NCI-H2081 (cell line): ENCODE measurements at places on chromosomes 13 and 19.

DNA sequence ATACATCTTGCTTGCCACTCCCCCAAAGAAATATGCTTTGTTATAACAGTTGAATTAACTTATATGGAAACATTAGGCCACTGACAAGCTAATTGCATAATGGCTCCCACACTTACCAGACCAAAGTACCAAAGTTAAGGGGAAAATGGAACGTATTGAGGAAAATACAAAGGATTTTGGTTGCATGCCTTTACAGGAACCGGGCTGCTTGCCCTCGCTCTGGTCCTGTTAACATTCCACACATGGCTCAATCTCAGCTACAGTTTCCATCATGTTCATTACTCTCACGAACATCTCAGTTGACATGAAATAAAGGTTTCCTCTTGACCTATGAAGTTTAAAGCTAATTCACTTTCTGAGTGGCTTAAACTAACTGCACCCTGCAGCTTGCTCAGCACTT, 220.7 kb upstream of the RXFP2 start:
- DNase-seq = no peak

GRCh38 chr13:106835477-106835876, 267.5 kb upstream of the ARGLU1 start:
- no peak for DNase-seq

DNA sequence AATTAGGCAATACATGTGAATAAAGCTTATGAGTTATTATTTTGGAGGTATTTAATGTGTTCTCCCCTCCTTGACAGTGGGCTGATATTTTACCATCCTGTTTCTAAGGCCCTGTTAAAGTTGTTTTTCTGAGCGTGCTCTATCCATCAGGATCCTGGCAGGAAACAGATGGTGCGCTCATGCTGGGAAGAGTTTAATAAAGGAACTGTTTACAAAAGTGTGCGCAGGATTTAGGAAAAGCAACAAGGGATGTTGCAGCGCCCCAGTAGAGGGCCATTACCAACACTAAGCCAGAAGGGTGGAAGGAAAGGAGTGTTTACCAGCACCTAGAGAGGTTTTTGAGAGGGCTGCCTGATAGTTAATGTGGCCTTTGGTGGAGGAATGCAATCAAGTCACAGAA, 374.5 kb downstream of the KCNRG start:
- DNase-seq = peak; percentile 87

DNA sequence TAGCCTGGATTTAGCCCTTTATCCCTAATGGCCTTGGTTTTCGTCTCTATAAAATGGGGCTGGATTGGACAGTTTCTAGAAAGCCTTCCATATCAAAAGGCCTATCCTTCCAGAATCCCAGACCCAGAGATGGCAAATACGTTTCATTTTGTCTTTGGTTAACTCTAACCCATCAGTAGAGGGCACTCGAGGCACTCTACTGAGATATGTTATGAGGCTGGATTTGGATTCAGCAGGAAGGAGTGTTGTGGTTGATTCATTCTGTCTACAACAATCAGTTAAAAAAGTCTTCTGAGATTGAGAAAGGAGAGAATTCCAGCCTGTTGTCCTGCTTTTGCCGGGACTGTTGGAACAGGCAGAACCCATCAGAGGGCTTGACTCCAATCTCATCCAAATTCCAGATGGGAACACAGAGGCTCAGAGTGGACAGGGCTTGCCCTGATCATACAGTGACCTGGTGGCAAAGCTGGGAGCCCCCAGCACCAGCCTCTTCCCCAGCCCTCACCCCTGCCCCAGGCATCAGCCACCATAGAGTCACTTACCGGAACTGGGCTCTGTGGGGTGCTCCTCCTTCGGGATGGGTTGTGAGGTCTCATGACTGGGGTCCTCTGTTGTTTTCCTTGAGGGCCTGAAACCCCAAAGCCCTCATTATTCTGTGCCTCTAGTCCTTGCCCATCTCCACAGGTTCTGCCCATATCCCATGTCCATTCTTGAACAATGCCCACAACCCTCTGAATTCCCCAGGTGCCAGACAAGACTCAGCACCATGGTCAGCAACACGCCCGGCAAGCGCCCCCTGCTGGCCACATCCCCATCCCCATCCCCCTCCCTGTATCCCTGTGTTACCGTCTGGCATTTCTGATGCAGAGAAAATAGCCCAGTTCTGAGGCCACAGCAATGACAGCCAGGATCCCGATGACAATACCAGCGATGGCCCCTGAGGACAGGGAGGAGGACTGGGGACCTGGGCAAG, 12.3 kb upstream of the ZNF180 start:
- peak; percentile 29 for DNase-seq

GRCh38 chr13:62997696-62998095, 1582.0 kb upstream of the PCDH20 start:
- DNase-seq = no peak

DNA sequence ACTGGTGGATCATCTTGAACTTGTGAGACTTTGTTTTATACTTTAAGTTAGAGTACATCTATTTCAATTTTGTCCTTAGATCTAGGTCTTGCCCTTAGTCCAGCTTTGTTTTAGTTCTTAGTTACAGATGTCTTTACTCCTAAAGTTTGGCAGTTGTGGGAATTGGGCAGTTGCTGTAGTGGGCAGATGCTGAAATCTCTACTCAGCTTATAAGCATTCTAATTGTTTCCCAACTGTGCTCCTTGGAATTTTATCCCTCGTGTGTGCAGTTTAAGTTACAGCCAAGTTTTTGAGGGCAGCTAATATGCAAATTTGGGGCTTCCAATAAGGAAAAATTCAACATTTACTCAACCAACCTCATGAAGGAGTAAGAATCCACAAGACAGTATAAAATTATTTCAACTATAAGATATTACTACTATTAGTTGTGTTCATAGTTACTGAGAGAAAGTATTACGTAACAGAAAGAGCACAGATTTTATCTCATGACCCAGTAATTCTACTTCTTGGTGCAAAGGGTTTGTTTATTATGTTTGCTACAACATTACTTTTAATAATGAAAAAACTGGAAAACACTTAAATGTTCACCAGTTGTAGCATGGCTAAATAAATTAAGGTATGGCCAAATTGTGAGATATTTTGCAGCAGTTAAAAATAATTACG, 32.9 kb downstream of the CCDC122 start:
- DNase-seq = no peak

DNA sequence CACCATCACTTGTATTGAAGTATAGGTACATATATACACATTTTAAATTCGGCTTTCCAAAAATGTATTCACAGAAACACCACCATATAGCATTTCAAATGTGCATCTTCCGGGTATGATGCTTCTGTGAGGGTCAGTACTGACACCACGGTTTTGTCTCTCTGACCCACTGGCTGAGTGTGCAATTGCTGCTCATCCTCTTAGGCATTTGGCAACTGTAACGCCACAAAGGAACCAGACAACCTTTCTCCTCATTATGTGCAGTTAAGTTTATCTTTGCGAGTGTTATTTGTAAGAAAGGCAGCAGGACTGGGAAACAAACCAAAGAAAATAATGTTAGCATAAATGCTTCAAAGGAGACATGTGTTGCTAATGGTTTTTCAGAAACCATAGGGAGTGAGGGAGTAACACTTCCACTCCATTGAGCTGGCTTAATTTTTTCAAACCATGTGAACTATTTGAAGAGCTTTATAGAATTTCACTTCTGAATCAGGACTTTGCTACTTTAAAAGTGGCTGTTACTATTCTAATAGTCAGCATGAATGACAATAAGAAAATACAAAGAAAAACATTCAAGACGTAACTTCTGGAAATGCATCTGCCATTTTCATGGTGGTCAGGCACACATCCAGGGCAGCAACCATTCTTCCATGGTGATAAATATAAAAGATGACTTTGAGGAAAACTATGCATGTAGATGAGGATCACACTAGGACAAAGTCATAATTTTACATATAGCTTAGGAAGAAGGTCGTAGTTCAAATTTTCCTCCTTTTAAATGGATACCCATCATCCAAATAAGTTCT, 423.3 kb downstream of the MZT1 start:
- no peak for DNase-seq

DNA sequence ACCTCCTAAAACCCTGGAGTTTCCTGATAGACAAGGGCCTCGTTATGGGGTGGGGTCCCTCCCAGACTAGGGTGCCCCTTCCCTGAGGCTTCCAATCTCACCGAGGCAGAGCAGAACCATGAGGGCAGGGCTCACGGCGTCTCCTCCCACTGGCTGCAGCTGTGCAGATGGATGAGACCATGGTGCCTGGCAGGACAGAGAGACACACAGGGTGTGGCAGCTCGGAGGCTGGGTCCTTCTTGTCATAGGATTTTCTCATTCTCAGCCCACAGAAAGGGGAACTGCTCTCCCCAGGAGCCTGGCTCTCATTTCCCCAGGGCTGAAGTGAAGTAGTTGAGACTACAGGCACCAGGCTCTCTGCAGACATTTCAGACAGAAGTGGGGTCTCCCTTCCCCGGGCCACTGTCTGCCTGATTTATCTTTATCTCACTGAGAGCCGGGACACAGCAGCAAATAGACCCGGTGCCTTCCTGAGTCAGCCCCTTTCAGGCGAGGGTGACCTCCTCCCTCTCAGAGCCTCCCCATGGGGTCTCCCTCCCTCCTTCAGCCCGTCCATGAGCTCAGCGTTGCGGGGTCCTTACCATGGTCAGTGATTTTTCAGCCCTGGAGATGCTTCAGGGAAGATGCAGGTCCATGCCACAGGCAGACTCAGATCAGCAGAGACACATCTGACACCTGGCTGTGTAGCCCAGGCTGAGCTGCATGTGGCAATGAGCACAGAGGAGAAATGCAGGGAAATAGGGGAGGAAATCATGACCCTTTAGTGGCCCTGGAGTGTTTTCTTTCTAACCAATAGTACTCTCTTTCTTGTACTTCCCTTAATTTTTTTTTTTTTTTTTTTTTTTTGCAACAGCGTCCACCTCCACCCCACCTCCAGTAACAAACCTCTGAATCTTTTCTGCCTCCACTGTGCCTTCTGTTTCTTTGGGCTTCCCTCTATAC, at the start of gene LILRA5:
LILRA5 (minus strand) TSS at position 731 of the 942 bp plus-strand sequence; CDS start at position 584, 147 bp downstream.
- DNase-seq = no peak

DNA sequence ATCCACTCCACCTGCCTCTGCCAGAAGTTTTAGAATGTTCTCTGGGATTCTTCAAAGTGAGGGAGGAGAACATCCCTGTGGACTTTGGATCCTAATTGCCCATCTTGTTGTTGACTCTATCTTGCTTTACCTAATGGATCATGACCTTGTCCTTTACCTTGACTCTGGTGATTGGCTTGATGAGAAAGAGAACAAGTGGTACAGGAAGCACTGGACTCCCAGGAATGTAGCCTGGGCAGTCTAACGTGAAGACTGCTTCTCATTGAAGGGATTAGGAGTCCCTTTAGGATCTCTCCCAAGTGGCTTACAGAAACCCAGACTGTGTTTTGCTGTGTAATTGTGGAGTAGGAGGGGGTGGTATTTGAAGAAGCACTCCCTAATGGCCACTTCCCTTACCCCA, 63.9 kb downstream of the SLC10A2 start:
- no peak for DNase-seq

GRCh38 chr13:25455146-25455545, 83.4 kb downstream of the ATP8A2 start:
- DNase-seq = no peak

DNA sequence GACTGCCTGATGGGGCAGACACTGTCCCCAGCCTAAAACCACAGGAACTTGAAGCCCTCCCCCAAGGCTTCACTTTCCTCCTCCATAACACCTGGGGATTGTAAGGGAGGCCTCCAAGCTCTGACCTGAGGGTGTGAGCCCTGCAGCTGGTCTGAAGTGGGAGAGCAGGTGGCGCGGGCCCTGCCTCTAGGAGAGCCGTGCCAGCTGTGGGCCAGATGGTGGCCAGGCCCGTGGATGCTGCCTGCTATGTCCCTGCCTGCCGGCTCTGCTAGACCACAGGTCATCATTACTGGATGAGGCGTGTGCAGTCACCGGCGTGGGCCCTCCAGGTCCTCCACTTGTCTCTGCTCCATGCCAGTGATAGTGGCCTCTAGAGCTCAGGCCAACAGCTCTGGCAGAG, 3.5 kb upstream of the KLHL26 start:
- no peak for DNase-seq

DNA sequence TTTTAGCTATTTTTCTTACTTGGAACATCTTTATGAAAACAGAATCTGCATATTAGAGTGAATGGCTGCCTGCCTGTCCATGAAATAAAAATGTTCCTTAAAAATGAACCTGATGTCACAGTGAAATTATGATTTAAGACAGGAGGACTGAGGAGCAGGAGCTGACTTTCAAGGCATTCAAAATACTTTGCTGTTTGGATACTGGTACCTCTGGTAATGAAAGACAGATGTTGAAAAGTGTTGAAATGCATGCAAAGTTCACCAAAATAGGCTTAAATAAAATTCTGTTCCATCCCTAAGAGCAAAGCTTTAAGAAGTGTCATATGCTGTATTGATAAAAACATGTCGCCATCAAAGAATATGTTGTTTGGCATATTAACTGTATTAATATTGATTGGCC, 1.7 kb downstream of the ARHGEF7 start:
- DNase-seq = no peak

- no peak for DNase-seq
Observed at GRCh38 chr19:44816301-44816700, 7.4 kb downstream of the BCAM start.

DNA sequence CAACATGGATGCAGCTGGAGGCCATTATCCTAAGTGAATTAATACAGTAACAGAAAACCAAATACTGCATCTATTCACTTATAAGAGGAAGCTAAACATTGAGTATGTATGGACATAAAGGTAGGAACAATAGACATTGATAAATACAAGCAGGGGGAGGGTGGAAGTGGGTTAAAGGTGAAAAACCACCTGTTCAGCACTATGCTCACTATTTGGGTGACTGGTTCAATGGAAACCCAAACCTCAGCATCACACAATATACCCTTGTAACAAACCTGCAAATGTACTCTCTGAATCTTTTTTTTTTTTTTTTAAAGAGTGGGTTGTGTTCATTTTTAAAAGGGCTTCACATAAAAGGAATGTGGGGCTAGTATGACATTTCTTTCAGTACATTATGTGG, 26.9 kb upstream of the CPB2 start:
- DNase-seq = no peak

DNA sequence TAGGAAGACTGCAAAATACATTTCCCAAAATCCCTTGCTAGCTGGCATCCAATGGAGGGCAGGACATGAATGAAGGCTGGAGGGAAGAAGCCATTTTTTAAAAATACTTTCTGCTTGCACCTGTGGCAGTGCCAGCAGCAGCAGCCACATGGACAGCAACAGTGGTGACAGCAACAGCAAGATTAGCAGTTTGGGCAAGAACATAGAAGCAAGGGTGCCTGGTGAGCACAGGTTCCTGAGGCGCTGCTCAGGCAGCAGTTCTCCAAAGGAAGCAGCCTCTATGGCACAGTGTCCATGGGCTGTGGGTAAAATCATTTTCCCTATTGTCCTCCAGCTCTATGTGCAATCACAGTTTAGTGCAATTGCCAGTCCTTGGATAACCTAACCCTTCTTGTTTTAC, 1.3 kb upstream of the FAM216B start:
- no peak for DNase-seq

GRCh38 chr13:58434943-58435342, 803.4 kb downstream of the PCDH17 start:
- DNase-seq = no peak

- DNase-seq = no peak
Observed at GRCh38 chr19:38213911-38214625, 10.0 kb downstream of the DPF1 start.

GRCh38 chr13:93480553-93481106, 254.0 kb downstream of the GPC6 start:
- no peak for DNase-seq
